ENCODE measurements at places on chromosomes 6 and 20.

DNA sequence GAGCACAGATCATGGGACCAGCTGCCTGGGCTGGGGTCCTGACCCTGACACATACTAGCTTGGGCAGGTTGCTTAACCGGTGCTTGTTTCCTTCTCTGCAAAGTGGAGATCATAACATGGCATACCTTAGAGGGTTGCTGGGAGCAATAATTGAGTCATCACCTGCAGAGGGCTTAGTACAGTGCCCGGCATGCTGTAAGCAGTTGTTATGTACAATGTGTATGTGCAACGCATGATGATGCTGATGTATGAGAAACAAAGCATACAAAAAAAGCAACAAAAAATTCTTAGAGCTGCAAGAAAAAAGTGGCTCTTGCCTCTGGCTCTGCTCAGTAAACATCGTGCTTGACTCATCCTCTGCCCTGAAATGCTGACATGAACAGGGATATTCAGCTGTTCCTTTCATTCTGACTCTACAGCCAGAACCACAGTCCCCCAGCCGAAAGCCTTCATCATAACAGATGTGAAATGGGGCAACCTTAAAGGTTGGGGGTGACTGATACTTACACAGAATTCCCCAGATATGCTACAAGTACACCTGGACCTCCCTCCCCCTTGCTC lies 91.7 kb downstream of the CLIC5 start:
- DNase-seq: peak; percentile 74

DNA sequence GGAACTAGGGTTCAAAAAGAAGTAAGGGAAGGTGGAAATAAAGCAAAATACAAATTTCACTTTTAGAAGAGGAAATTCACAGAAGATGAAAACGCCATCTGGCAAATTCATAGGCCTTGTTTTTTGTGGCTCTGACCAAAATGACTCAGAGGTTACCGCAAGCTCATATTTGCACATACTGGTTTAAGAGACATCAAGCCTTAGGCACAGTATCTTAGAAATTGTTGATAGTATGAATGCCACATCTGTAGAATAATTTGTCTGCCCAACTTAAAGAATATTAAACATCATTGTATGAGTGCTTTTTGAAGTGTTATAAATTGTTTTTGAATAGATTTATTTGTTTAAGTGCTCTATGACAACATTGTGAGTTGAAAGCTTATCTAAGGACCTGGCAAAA lies 10.6 kb downstream of the TAAR1 start:
- peak; percentile 79 for DNase-seq

DNA sequence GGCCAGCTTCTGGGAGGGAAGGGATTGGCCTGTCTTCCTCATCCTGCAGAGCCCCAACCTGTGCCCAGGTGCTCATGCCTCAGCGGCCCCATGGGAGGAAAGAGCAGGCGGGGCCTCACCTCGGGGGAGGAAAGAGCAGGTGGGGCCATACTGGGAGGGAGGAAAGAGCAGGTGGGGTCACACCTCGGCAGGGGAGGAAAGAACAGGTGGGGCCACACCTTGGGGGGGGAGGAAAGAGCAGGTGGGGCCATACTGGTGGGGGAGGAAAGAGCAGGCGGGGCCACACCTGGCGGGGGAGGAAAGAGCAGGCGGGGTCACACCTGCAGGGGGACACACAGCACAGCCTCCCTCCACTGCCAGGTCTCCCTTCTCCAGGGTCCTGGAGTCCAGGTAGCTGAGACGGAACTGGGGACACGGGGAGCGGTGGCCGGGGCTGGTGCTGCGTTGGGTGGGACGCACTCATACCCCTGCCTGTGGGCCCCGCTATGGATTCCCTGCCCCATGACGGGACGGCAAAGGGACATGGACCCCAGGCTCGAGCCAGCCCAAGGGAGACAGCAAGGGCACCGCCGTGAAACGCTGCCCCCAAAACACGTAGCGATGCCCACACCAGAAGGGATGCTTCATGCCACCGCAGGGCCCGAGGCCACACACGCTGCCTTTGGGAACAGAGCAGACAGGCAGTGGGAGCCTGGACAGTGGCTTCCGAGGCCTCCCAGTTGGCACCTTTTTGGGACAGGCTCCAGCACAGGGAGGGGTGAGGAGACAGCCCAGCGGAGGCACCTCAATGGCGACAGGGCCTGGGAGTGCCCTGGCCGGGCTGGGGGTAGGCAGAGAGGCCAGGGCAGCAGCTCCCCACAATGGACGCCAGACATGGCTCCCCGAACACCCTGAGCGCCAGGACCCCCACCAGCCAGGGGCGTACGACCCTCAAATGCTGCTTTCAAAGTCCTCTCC lies 43.3 kb upstream of the CHRNA4 start:
- DNase-seq: no peak

DNA sequence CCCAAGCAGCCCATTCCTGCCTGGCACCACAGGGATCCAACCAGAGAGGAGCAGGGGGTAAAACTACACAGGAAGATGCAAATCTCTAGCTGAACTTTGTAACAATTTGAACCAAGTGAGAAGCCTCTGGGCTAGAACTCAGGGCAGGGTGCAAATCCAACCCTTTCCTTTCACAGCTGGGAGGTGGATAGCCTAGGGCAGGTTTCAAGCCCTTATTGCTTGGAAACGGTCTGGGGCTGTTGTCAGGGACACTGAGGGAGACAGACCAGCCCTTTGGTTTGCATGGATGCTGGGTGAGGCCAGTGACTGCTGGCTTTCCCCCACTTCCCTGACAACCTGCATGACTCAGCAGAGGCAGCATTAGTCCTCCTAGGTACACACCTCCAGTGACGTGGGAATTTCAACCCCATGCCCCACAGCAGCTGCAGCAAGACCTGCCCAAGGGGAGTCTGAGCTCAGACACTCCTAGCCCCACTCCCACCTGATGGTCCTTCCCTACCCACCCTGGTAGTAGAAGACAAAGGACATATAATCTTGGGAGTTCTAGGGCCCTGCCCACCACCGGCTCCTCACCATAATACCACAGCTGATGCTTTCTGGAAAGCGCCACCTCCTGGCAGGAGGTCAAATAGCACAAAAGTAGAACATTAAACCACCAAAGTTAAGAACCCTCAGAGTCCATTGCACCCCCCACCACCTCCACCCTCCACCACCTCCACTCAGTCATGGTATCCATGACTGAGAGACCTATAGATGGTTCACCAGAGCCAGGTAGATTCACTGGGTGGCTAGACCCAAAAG lies 797.7 kb upstream of the MAN1A1 start:
- no peak for DNase-seq

- DNase-seq: no peak
Measured at GRCh38 chr20:55880361-55880760, 125.0 kb downstream of the CBLN4 start.

DNA sequence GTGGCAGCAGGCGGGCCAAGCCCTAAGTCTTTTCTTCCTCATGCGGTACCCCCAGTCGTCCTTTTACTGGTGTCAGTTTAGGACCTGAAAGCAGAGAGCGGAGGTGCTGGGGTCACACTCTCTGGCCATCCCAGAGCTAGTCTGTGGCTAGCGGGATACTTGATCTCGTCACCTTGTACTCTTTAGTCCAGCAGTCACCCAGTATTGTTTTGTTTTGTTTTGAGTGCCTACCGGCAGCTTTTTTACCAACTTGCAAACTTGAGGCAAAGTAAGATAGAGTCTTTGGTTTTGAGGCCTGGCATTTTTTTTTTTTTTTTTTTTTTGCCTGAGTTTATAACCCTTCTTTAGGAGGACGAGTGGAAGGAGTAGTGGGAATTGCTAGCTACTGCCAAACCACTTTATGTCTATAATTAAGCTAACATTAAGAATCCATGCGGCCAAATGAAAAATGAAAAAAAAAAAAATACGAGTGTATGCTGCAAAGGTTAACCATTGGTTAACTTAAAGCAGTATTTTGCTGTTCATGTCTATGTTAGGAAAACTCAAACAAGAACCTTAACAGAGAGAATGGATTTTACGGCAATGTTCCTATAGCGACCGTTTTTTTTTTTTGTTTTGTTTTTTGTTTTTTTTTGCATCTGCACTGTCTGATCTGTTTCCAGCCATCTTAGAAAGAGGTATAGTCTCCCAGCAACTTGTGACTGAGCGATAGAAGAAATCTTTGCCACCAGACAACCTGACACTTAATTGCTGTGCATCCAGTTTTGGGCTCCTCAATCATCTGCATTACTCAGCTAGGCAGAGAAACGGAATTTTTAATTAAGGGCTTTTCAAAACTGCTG lies 56.9 kb downstream of the FAM217A start:
- no peak for DNase-seq
